Effector memory CD4-positive, alpha-beta T cell (primary cell): ENCODE measurements at places on chromosomes 3 and 15.

DNA sequence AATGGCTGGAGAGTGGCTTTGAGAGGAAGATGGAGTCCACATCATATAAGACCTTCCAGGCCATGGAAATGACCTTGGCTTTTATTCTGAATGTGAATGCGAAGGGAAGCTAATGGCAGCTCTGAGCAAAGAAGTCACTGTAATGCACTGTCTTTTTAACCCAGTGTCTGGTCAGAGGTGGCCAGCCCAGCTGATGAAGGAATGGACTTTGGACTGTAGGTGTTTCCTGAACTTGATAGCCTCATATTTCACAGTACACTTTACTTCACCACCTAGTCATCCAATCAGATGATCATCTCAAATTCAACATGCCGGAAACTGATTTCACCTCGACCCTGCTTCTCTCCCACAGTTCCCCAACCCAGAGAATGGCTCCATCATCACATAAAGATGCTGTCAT, 33.4 kb downstream of the DCLK3 start:
- no peak for DNase-seq

- DNase-seq, result no peak
These were observed 108.9 kb downstream of the MECOM start for GRCh38 chr3:169554611-169555010.

DNA sequence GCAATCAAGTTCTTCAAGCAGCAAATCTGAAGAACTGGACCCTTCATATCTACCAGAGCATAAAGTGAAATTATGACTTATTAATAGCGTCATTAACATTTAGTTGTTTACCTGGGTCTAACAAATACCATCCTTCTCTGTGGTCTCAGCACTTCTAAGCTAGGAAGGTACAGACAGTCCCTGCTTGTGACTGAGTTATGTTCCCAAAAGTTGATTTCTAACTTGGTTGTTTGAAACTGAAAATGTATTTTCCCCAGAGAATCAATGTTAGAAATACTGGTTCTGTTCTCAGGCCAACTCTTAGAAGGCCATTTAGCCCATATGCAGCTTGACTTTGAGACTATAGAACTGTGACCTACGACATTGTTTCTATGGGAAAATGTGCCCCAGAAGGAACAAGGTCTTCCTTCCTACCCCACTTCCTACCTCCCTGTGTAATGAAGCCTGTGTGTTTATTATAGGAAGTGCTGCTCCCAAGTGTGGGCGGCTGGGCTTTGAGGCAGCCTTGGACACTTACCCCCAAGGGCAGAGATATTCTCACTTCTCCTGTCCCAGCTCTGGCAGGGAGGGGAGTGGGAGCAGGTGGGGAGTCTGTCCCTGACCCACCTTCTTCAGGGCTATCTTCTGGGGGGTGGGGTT, 12.2 kb upstream of the MAPK6 start:
- DNase-seq, result no peak

- DNase-seq, result no peak
These were observed 23.9 kb downstream of the ILDR1 start for GRCh38 chr3:121998030-121998580.

DNA sequence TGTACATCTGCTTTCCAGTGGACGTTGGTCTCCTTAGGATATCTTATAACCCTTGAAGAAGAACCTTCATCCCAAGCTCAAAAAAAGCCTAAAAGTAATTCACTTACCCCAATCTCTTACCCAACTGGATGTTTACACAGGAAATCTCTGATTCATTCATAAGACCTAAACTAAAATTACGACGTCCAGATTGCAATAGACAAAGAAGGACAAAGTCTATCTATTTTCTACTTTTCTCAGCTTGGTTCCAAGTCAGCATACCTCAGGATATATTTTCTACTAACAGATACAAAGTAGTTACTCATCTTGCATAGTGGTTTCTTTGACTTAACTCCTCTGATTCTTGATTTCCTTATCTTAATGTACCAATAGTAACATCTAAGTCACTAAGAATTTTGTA, 669.9 kb downstream of the OTOL1 start:
- DNase-seq, result no peak

DNA sequence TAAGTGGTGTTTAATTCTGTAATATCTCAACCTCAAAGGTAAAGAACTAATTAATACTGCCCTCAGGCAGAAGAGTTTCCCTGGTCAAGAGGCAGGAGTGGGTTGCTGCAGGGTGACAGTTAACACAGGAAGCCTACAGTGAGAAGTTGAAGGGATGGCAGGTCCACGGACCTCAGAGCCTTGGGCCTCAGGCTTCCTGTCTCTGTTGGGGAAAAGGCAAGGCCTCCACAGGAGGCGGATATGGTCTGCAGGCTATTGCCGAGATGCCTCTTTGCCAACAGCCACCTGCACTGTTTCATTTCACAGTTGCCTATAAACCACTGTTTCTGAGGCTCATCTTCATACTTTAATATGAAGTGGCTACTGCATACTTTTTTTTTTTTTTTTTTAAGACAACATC, 33.3 kb upstream of the RPN1 start:
- no peak for DNase-seq

DNA sequence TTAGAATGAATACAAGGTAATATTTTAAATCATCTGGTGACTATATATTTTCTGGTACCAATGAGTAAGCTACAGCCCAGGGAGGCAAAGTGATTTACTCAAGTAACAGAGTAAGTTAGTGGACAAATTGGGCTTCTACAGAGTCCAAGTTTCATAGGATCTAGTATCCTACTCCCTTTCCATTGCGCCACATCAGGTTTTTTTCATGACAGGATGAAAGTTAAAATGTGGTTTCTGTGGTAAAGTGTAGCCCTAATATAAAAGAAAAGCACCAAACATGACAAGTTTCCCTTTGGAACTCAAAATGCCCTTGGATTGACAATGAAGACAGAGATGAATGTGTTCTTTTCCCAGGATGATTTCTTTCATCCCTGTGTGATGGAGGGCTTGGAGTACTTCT, 350.8 kb upstream of the ZNF385D start:
- DNase-seq, result no peak

DNA sequence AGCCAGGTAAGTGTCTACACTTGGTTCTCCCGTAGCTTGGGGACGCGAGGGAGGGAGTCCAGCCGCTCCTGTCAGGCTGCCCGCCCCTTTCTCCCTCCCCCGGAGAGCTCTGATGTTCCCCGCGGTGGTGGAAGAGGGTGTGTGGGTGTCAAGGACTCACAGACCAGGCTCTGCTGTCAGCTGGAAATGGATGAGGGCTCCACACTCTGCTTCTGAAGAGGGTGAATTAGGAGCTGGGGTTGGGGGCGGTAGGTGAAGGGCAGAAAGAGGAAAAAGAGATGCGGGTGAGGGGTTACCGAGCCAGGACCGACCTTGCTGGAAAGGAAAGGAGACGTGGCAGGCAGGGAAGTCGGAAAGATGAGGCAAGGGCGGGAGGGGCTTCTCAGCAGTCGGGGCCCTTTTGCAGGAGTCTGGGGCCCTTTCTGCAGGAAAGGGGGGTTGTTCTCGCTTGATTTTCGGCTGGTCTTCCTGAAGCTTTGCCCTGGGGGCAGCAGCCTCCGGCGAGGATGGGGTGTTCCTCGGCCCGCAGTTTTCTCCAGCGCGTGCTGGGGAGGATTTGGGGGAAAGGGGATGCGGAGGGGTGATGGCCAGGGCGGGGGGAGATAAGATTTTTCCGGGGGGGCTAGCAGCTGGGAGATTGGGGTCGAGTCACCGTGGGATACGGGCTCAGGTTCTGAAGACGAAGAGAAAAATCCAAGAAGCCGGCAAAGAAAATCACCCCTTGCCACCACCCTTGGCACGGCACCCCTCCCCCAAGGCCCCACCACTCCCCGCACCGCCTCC, 602 bp upstream of the BAHD1 start:
- no peak for DNase-seq

GRCh38 chr3:34382859-34383258, 584.4 kb downstream of the PDCD6IP start:
- DNase-seq, result no peak

- DNase-seq, result no peak
These were observed 128.6 kb downstream of the DUT start for GRCh38 chr15:48459571-48460442.

- DNase-seq, result no peak
These were observed 15.1 kb downstream of the PLSCR5 start for GRCh38 chr3:146589899-146590508.

DNA sequence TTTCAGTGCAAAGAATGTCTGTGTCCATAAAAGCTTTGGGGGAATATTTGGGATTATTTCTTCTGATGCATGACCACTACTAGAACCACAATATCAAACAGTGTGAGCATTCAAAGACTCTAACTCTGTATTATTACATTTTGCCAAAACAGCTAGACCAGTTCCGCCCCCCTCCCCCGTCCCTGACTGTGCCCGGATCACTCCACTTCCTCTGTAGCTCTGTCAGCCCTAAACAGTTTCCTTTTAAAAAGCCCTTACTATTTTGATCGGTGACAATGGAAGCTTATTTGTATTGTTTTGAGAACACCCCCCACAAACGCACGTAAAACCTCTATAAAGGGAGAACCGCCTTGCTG, 36.6 kb upstream of the EPHB3 start:
- no peak for DNase-seq

DNA sequence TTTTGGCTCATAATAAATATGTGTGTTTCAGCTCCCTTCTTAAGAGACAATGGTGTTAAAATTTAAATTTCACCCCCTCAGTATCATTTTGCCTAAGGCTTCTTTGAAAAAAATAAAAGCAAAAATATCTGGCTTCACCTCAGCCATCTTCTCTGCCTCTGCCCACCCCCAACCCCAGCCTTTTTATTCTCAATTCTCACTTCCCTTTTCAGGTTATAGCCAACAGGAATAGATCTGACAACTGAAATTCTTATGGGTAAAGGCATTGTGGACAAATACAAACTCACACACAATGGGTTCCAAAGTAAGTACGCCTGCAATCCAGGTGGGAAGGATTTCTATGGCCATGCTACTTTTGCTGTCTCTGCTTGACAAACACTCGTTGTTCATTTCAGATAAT, 399.0 kb upstream of the ARRDC4 start:
- no peak for DNase-seq

GRCh38 chr15:41943543-41944312, 28.6 kb downstream of the EHD4 start:
- DNase-seq, result no peak

DNA sequence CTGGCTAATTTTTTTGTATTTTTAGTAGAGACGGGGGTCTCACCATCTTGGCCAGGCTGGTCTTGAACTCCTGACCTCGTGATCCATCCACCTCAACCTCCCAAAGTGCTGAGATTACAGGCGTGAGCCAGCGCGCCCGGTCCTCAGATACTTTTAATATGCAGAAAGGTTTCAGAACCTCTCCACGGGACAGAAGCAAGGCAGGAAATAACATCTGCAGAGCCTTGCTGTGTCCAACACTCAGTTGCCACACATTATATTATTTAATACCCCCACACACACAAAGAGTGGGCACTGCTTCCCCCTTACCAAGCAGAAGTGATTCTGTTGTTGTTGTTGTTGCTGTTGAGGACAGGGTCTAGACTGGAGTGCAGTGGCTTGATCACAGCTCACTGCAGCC, 28.0 kb downstream of the OSBPL10 start:
- DNase-seq, result no peak

GRCh38 chr3:102017784-102018183, 168.5 kb downstream of the NFKBIZ start:
- no peak for DNase-seq

DNA sequence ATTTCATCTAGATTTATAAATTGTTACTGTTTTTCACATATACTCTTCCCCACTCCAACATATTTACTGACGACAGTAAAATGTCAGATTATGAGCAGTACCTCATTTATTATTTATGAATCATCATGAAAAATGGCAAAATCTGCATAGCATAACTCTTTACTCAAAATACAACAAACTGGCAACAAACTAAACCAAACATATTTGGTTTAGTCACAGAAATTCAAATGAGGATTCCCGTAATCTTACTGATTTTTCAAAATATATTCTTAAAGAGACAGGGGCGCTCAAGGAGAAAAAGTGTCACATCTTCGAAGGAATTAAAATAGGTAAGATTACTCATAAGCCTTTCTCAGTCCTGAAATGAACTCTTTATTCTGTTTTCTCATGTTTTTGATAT, 3.0 kb upstream of the GPR87 start:
- DNase-seq, result no peak

- no peak for DNase-seq
These were observed 62.1 kb upstream of the TBC1D23 start for GRCh38 chr3:100198579-100199269.

DNA sequence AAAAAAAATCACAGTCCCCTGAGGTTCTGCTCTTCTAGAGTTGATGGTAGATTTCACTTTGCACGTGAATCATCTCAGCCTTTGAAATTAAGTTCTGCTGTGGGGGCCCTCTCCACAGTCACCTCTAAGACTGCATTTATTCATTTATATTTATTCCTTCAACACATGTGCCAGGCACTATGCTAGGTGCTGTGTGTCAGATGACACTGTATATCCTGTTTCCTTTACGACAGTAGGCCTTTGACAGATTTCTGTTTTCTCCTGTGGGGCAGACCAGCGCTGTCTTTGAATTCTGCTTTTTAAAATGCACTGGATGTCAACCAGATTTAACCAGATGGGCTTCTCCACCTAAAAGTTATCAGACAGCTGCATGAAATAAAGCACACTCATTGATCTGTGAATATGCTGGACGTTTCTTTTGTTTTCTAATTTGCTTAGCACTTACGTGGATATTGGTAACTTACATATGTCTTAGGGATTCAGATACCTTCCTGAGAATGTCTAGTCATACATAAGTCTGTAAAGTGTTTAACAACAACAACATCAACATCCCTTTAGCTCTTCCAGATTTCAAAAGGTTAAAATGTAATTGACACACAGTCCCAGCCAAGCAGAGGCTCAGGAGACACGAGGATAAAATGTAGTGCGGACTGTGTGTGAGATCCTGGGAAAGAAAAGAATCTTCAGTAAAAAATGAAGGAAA, 525.5 kb upstream of the MCTP2 start:
- DNase-seq, result no peak

DNA sequence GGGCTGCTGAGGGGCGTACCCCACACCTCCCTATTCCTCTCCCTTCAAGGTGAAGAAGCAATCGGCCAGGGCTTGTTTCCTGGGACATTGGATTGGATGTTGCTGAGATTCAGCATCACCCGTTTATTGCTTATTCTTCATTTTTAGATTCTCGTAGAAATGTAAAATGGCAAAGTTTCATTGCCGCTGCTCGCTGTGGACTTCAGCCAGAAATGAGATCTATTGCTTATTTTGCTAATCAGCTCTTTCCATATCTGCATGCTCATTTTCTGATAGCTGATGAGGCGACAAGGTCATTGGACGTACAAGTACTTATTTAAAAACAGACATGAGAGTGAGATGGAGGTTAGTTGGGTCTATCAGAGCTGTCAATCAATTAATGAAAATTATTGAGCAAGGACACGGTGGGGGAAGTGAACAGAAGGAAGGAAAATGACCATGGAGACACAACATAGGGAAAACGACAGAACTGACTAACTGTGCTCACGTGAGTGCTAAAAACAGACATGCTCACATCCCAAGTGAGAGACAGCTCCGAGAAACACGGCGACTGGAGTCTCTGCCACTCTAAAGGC, 471.2 kb downstream of the NR2F2 start:
- DNase-seq, result no peak
